Heart left ventricle (tissue), 16 donors: ENCODE measurements at places on chromosomes 11 and 22.

DNA sequence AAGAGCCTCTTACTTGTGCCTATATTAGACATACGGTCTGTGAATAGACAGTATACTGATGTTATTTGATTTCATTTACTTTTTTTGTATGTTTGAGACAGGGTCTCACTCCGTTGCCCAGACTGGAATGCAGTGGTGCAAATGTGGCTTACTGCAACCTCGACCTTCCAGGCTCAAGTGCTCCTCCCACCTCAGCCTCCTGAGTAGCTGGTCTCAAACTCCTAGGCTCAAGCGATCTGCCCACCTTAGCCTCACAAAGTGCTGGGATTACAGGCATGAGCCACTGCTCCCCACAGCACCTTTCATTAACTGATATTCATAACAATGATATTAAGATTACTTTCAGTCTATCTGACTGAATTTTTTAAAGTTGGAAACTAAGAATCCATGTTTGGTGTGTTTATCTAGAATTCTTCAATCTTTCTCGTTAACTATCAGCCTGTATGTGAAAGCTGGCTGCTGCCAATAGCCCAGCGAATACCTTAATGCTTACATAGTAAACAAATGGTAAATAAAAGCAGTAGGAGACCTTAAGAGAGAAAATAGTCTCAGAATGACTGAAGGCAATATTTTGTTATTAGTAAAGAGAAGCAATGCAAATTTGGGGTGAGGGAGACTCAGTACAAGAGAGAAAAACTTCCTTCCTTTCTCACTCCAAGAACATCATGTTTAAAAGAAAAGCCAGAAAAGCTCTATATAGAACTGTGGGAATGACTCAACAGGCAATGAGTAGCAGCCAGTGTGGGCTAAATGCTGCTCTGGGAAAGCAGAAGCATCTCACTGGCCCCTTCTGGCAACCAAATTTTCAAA lies 101.9 kb downstream of the MRTFA start:
- no peak for DNase-seq

GRCh38 chr22:23419171-23419570 lies 160.9 kb downstream of the IGLL1 start:
- no peak for DNase-seq

DNA sequence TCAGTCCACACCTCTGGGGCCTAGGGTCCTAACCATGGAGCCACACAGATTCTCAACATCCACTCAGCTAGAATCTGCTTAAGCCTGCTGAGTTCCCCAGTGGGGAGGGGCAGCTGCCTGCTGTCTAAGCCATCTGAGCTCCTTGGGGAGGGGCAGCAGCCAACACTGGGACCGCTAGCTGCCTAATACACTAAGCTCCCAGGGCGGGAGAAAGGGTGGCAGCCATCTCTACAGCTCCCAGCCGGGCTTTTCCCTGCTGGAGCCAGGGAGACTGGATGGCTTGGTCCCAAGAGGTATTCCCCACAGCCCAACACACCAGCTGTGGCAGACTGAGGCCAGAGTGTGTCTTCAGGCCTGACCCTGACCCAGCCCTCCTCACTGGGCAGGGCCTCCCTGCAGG lies 217.3 kb upstream of the TMEM45B start:
- no peak for DNase-seq

- no peak for DNase-seq
These were observed 15.5 kb upstream of the OR5M11 start for GRCh38 chr11:56558574-56558973.

DNA sequence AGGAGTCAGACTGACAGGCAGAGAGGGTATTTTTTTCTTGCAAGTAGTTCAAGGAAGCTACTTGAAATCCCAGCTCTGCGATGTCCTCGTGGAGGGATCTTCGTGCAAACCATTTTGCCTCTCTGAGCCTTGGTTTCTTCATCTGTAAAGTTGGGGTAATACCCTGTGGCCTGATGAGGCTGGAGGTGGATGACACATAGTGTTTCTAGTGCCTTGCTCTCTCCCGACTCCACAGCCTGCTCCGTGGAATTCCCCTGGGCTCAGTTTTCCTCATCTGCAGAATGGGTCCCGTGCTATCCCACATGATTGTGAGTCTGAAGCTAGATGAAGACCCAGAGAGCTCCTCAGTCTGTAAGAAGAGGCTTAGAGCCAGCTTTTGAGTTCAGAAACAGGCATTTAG lies 32.7 kb downstream of the DAGLA start:
- no peak for DNase-seq

DNA sequence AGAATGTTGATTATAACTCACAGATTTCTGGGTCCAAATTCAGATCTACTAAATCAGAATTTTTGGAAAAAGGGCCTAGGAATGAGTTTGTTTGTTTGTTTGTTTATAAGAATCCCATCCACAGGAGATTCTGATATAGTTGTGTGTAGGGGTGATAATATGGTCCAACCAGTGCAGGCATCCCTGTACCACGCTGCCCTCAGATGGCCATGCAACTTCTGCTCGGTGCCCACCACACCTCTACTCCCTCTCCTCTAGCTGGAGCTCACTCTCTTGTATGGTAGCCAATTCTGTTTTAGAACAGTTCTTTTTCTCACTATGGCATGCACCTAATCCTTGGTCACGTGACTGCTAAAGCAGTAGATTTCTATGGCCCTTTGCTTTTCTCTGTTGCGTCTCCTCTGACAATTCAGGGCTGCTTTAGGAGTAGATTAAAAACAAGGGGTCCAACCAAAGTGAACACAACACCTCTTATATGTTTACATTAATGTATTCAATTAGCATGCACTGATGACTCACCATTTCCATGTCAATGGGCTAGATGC lies 103.3 kb upstream of the KCNA4 start:
- no peak for DNase-seq

GRCh38 chr11:33640730-33641371 lies 59.8 kb downstream of the C11orf91 start:
- no peak for DNase-seq

- peak; percentile 23 for DNase-seq
These were observed 1.7 kb upstream of the CALCA start for GRCh38 chr11:14973621-14974514.

DNA sequence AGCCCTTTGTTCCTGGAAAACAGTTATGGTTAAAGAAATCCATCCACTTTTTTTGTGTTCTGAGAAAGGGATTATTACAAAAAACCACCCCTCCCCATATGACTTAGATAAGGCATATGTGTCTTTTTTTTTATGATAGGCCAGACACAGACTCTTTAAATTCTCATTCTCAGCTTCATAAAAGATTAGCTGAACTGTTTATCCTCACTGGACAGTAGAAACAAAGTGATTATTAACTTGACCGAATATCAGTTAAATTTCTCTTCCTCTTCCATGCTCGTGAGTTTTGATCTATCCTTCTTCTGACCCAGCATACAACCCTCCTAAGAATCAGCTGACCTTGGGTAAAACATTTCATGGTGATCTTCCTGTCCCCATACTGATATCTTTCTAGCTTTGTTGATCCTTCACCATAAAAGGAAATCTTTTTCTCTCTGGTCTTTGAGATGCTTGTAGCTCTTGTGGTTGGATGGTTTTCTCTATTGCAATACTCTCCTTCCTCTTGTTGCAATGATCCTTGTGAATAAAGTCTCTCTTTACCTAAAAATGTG lies 26.2 kb downstream of the OR2AG2 start:
- no peak for DNase-seq

- DNase-seq: no peak
These were observed 2.0 kb downstream of the ATXN10 start for GRCh38 chr22:45673482-45674175.

DNA sequence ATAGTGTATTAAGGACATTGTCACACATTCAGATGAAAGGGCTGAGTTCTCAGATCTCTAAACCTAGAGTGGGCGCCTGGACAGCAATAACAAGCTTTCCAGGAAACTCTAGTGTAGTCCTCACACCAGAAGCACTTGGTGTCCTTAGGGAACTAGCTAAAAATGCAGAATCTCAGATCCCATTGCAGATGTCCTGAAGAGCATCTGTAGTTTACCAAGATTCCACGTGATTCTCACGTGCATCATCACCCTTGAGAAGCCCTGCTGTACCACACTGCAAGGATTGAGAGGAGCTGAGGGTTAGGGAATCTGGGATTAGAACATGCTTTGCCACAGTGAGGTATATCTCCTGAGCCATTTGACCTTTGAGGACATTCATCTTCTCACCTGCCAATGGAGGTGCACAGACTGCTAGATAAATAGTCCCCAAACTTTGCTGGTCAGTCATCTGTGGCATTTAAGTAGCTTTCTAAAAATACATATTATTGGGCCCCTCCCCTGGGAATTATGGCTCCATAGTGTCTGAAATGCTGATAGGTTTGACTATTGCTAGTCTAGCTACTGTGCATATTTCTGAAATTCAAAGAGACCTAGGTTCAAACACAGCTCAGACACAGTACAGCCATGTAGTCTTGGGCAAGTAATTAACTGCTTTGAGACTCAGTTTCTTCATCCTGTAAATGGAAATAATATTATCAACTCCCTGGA lies 1068.9 kb downstream of the OPCML start:
- DNase-seq: no peak

DNA sequence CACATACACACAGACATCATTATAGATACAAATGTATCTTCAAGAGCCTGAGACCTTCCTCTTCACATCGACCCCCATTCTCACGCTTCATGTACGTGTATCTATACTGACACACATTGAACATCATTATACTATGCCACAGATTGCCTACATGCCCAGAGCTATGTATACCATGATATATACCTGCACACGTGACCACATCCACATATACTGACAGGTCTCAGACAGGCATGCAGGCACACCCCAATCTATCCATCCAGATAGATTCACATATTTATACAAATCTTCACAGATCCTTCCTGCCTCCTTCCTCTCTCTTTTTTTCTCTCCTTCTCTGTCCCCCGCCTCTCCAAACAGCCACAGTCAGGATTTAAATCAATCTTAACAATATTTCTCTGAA lies 140.1 kb downstream of the CEP164 start:
- no peak for DNase-seq

- DNase-seq: no peak
These were observed 29.8 kb upstream of the PPP6R3 start for GRCh38 chr11:68430801-68431200.

DNA sequence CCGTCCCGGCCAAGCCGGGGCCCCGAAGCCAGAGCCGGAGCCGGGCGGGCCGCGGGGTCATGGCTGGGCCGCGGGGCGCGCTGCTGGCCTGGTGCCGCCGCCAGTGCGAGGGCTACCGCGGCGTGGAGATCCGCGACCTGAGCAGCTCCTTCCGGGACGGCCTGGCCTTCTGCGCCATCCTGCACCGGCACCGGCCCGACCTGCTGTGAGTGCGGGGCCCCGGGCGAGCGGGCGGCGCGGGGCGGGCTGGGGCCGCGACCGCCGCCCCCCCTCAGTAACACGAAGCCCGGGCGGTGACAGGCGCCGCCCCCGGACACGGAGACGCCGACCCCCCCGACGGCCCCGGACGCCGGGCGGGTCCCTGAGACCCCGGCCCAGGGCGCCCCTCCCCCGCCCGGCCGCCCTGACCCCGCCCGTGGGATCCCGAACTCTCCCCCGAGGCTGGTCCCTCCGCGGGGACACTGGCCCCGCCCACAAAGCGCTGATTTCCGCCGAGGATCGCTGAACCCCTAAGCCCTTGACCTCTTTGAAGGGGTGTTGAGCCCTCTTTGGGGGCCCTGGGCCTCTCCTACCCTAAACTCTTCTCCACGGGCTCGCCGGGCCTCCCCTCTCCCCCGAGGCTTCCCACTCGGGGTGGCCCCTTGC lies 389 bp downstream of the MICALL1 start:
- DNase-seq: peak; percentile 40

DNA sequence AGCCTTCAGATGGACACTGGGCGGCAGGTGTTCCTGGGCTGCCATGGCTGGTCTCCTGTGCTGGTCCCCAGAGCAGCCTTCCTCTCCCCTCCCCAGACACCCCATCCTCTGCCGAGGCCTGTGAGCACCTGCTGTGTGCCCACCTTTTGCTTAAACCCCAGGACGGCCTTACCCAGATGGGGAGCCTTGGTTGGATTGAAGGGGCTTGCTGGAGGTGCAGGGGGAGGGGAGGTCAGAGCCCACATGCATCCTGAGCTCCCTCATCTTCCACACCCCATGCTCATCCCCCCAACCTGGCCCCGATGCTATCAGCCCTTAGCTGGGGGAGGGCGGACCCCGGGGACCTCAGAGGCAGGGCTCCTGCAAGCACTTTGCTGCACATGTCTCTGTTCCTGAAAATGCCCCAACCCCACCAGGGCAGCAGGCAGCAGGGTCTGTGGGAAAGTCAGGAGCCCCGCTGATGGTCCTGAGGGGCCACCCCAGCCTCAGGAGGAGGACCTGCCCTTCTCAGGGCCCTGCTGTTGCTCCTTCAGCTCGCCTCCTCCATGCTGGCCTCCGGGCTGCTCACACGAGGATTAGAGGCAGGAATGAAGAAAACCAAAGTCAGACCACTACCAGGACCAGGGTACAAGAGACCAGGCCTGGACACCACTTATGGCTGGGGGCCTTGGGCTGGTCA lies 41.6 kb upstream of the CCDC188 start:
- no peak for DNase-seq

GRCh38 chr11:45748801-45749200 lies 56.1 kb upstream of the SLC35C1 start:
- DNase-seq: no peak

DNA sequence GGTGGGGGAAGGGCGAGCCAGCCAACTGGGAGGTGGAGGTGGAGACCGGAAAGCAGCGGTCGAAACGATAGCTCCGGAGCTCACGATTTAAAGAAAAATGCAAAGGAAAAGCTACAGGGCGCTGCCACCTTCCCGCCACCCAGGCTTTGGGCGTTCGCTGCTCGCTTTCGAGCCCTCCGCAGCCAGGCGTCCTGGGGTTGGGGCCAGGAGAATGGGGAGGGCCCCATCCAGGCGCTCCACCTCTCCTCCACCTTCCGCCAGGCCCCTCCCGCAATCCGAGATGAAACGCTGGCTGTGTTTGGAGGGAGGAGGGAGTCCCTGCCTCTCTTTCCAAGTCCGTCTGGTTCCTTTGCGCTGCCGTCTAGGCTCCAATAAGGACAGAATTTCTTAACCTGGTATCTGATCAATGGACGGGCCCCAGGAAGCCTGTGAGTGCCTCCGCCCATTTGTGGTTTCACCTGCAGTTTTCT lies 483 bp upstream of the ABTB2 start:
- DNase-seq: peak; percentile 63

GRCh38 chr22:44291265-44291664 lies 21.5 kb downstream of the SHISAL1 start:
- DNase-seq: no peak

DNA sequence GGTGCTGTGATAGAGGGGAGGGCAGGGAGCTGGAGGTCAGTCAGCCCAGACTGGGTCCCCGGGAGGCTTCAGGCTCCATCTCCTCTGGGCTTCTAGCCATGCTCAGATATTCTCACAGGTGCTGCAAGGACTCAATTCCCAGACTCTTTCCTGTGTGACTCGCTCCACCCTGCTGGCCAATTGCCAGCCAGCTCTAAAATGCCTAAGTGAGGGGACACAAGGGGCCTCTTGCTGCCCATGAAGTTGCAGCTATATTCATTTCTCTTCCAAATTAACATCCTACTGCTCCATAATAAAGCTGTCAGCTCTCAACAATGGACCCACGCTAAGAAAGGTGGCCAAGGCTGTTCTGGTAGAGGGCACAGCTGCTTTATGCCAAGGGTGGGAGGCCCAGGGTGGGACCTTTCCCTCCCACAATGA lies 101.5 kb downstream of the PLEKHA7 start:
- no peak for DNase-seq
